Kasumi-1 (cell line): ENCODE measurements at places on chromosomes 16 and 17.

DNA sequence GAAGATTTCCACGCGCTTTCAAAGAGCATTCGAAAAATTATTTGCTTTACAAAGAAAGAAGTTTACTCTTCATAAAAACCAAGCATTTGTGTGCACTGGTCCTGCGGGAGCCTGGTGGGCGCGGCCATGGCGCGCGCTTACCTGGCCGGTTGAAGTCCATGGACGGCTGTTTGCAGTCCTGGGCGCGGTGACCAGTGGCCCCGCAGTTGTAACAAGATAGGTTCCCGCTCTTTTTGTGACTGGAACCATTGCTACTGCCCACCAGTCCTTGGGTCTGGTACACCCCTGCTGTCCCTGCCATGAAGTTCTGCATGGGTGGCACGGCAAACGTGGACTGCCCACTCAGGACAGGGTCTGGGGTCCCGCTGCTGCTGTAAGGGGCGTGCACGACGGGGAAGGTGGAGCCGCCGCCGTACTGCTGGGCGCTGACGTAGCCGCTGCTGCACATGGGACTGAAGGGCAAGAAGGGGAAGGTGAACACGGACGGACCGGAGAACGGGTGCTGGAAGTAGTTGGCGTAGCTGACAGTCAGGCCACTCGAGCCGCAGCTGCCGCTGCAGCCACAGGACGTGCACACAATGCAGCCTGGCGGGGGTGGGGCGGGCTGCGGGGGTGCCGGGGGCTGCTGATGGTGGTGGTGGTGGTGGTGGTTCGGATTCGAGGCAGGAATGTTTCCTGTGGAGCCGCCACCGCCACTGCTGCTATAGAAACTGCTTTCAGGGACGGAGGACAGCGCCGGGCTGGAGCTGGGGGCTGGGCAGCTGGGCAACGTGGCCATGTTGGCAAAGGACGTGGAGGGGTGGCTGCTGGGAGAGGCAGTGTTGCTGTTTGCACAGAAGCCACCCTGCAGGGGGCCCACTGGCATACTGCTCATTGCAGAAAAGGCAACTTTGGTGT, 19.5 kb downstream of the MAP1LC3B start:
- DNase-seq = no peak

GRCh38 chr17:18025945-18026776, 12.8 kb downstream of the ATPAF2 start:
- DNase-seq = no peak

- DNase-seq = peak; percentile 34
Observed at GRCh38 chr17:51869387-51869786, 289.1 kb downstream of the CA10 start.

GRCh38 chr17:56707312-56708219, 114.1 kb downstream of the NOG start:
- no peak for DNase-seq

- DNase-seq = no peak
Observed at GRCh38 chr16:88994695-88995094, 17.7 kb upstream of the CBFA2T3 start.

DNA sequence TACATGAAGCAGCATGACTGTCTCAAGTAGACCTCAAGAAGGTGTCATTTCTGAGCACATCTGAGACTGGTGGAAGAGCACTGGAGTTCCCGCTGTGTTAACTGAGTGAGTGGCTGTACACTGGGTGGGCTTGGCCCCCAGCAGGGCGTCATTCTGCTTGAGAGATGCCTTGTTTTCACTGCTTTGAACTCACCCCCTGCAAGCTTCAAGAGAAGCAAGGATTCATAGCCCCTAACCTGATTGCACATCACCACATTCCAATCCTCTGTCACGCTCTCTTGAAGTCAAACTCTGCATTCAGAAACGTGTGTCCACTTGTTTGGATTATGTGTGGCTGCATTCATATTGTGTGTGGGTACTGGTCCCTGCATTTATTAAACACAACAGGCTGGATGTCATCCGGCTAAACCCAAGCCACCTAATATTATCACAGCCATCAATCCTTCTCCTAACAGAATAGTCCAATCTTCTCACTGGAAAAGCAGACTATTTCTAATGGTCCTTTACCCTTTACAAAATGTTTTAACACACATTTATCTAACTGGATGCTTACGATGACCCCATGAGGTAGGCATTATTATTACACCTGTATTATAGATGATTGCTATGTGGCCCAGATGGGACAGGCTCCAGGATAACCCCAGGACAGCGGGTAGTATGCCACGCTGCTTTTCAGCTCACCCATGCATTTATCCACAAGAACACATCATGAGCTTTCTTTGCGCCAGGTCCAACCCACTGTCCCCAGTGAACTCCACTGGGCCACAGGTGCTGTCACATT, 76.3 kb downstream of the USP31 start:
- no peak for DNase-seq

GRCh38 chr16:51939378-51939871, 607.5 kb downstream of the TOX3 start:
- no peak for DNase-seq

DNA sequence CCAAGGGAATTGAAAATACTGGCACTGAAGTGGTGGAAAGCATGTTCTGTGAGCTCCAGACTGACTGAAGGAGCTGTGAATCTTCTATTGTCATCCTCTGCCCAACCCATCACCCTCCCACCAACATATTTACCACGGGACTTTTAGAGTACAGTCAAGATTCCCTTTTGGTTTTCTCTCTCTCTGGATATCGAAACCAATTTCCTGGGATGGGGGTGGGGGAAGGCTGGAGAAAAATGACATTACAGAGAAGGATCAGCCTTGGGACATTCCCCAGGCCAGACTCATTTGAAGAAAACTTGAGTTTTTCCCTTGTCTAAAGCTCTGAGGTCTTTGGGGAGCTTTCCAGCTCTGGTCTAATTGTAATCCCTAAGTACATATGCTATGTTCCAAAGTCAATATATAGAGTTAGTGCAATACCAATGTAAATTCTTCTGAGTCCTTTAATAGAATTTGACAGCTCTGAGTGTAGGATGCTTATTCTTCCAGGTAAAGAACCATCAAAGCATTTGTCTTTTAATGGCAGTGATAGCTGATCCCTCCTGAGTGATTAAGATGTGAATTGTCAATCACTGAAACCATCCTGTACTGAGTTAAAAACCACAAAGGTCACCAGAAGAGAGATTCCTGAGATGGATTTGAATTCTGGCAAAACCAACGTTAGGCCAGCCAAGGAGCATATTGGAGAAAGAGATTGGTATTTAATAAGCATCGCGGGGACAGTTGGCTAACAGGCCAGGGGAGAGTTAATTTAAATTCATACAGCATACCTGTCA, 48.8 kb upstream of the CCL1 start:
- no peak for DNase-seq

DNA sequence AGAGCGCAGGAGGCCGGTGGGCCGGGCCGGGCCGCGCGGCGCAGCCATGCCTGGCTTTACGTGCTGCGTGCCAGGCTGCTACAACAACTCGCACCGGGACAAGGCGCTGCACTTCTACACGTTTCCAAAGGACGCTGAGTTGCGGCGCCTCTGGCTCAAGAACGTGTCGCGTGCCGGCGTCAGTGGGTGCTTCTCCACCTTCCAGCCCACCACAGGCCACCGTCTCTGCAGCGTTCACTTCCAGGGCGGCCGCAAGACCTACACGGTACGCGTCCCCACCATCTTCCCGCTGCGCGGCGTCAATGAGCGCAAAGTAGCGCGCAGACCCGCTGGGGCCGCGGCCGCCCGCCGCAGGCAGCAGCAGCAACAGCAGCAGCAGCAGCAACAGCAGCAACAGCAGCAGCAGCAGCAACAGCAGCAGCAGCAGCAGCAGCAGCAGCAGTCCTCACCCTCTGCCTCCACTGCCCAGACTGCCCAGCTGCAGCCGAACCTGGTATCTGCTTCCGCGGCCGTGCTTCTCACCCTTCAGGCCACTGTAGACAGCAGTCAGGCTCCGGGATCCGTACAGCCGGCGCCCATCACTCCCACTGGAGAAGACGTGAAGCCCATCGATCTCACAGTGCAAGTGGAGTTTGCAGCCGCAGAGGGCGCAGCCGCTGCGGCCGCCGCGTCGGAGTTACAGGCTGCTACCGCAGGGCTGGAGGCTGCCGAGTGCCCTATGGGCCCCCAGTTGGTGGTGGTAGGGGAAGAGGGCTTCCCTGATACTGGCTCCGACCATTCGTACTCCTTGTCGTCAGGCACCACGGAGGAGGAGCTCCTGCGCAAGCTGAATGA, 606 bp downstream of the THAP11 start:
- DNase-seq = peak; percentile 50

DNA sequence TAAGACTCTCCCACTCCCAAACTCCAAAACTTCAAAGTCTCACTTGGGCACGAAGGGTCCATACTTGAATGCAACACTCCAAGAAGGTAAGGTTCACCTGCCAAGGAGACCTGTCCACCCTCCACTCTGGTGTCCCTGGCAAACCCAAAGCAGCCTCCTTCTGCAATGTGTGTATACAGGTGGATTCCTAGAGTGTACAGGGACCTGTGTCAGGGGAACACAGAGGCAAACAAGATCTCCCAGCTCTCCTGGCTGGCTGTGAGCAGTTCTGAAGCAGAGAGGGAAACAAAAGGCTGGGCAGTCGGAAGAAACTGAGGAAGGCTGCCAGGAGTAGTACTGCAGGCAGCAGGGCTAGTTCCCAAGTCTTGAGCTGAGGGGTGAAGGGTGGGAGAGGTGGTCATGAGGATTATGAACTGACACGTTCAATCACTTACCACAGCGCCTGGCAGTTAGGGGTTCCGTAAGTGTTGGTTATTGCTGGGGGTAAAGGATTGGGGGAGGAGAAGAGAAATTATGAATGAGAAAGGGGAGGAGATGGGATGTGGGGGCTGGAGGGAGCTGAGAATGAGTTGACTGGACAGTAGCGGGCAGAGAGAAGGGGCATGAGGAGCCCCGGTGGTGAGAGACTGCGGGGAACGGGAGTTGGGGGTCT, 795 bp downstream of the KCTD13 start:
- peak; percentile 5 for DNase-seq

- DNase-seq = no peak
Observed at GRCh38 chr16:88310796-88311605, 71.8 kb upstream of the ZNF469 start.

GRCh38 chr17:75632863-75633485, at the start of gene SMIM5:
Gene SMIM5 (plus strand): TSS chr17:75633434. CDS start chr17:75640202, 6,768 bp downstream.
- peak; percentile 86 for DNase-seq

DNA sequence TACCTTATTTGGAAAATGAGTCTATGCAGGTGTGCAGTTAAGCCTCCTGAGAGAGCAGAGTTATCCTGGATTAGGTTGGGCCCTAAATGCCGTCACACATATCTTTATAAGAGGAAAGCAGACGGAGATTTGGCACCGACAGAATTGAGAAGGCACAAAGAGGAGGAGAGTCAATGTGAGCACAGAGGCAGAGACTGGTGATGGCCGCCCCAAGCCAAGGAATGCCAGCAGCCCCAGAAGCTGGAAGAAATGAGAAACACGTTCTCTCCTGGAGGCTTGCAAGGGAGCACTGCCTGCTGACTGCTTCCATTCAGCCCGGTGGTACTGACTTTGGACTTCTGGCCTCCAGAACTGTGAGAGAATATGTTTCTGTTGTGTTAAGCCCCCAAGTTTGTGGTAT, 3.2 kb downstream of the SLC46A1 start:
- no peak for DNase-seq

- DNase-seq = no peak
Observed at GRCh38 chr17:15121426-15121825, 143.7 kb downstream of the PMP22 start.
